ENCODE measurements at places on chromosomes 3 and 15.

GRCh38 chr15:69128667-69129311, 31.6 kb upstream of the GLCE start:
- no peak for DNase-seq

GRCh38 chr3:20215636-20216035, 29.6 kb upstream of the SGO1 start:
- no peak for DNase-seq

DNA sequence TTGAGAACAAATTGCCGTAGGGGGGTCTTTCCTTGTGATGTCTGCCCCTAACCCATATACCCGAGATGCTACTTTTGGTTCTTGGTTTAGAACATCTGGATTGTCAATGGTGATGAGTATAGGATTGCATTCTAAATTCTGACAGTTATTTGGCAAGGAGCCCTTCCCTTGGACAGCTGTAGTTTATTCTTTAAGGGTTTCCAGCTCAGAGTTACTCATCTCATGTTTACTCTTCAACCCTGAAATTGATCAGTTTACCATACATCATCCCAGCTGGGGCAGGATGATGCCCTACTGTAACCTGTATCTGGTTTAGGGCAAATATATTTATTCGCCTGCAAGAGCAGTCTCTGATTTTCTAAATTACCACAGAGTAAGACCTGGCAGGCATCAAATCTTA, 85.7 kb upstream of the XCR1 start:
- DNase-seq: no peak

GRCh38 chr15:22811640-22812039, 25.2 kb downstream of the NIPA1 start:
- peak; percentile 79 for DNase-seq

GRCh38 chr3:189355481-189356201, 183.9 kb downstream of the TPRG1 start:
- peak; percentile 31 for DNase-seq

DNA sequence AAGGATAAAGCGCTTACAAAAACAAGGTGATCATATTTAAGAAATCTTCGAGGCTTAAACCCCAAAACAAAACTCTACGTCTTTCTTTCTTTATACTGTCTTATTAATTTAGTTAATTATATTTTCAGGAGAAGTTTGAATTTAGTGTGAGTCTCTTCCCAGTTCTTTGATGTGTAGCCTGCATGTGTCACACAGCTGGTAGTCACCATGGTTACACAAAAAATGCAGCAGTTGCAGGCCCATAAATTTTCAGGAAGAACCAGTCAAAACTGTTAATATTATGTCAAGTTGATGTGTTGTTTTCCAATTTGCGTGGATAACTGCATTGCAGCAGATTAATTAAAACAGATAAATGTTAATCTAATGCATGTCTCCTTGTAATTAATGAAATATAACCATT, 10.4 kb downstream of the CLSTN2 start:
- DNase-seq: no peak

DNA sequence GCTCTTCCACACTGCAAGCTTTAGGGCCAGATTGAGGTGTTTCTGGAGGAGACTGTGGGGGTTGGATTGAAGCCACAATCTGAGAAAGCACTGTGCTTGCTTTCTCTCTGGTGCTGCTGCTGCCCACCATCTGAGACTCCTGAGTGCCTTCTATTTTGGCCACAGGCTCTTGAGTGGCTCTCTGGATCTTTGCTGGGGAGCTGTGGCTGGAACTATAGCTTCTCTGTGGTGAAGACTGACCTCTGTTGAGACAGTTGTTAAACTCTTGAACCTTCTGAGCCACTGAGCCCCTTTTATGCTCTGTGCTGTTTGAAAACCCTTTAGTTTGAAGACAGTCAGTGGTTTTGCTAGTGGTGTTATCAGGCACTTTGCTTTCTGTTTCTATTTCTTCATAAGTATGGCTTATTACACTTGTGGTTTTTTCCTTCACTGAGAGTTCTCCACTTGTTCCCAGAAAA, 108.7 kb upstream of the TSPAN3 start:
- no peak for DNase-seq

DNA sequence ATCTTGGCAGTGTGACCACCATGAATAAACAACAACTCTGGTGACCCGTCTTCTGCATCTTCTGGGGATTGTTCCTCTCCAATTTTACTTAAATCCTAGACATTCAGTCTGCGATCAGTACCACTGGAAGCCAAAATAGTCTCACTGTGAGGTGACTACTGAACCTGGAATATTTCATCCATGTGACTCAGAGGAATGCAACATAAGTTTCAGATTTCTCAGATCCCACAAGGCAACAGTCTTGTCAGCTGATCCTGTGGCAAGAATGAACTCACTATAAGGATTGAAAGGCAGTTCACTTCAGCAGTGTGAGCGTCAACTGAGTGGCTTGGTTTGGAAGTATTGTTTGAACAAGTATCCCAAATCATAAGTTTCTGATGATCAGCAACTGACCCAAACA, 13.2 kb downstream of the NSUN3 start:
- DNase-seq: no peak

GRCh38 chr3:185846037-185846436, 21.2 kb upstream of the IGF2BP2 start:
- no peak for DNase-seq

GRCh38 chr3:188123170-188123905, 30.6 kb upstream of the LPP start:
- DNase-seq: no peak

Data from A549 (cell line).